ENCODE measurements at places on chromosomes 5 and 9.

GRCh38 chr5:149434162-149435014 lies 55.3 kb upstream of the IL17B start:
- no peak for DNase-seq

- no peak for DNase-seq
Measured at GRCh38 chr5:72194846-72195245, 87.6 kb downstream of the MAP1B start.

- DNase-seq, result no peak
Measured at GRCh38 chr5:42992088-42992879, 47.8 kb downstream of the ANXA2R start.

GRCh38 chr5:96317945-96318344 lies 115.1 kb downstream of the PCSK1 start:
- no peak for DNase-seq

DNA sequence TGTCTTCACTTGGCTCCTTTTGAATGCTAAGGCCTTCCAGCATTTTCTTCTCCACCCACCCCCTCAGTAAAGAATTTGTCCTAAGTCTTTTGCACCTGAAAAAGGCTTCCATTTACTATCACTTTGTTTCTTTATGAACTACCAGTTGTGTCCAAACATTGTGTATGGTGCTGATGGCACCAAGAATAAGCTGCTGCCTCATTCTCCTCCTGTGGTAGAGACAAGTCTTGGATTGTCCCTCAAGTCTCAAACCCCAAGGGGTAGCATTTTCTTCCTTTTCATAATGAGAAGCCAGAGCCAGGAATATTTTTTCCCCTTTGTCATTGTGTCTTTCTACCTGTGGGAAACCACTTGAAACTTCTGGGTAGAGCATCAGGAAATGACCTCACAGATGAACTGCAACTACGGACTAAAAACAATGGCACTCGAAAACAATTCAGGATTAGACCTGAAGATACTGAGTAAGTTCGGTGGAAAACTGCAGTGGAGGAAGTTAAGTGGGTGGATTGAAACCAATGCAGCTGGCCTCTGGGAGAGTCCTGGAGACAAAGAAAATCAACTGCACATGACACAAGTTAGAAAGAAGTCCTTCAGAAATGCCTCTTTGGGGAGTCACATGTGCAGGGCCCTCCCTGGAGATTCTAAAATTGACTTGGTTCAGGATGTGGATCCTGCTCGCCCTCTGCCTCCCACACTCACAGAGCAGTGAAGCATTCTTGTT lies 80.5 kb downstream of the SH3RF2 start:
- no peak for DNase-seq

DNA sequence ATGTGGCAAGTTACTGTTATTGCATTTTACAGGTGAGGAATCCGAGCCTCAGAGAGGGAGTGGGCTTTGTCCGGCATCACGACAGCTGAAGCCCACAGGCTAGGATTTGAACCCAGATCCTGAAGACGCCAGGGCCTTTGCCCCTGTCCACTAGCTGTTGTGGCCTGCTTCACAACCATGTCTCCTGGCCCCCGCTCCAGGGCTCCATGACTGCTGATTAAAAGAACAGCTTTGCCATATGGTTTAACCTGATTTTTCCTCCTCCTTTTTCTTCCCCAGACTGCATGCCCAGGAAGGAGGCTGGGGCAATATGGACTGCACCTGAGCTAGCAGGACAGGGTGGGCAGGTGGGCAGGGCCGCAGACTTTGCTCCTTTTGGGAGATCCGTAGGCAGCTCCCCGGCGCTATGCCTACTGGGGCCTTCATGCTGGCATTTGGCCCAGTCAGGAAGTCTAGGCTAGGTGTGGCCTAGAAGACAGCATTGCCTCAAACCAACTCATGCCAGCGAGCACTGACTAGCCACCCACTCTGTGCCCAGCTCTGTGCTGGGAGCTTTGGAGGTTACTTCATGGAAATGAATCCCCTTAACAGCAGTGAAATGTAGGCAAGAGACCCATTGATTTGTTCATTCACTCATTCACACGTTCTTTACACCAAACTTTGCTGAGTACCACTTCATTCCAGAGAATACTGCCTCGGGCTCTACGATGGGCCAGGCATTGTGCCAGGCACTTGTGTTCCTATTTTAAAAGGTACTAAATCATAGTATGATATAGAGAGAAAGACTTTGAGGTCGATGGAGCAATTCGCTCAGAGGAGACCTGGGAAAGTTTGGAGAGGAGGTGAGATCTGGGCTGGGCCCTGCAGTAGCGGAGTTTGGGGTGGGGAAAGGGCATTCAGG lies 94.3 kb upstream of the CPEB4 start:
- no peak for DNase-seq

GRCh38 chr9:96408409-96409280 lies 9.5 kb downstream of the ZNF367 start:
- DNase-seq, result no peak

GRCh38 chr9:86329649-86330048 lies 24.6 kb downstream of the TUT7 start:
- DNase-seq, result no peak

DNA sequence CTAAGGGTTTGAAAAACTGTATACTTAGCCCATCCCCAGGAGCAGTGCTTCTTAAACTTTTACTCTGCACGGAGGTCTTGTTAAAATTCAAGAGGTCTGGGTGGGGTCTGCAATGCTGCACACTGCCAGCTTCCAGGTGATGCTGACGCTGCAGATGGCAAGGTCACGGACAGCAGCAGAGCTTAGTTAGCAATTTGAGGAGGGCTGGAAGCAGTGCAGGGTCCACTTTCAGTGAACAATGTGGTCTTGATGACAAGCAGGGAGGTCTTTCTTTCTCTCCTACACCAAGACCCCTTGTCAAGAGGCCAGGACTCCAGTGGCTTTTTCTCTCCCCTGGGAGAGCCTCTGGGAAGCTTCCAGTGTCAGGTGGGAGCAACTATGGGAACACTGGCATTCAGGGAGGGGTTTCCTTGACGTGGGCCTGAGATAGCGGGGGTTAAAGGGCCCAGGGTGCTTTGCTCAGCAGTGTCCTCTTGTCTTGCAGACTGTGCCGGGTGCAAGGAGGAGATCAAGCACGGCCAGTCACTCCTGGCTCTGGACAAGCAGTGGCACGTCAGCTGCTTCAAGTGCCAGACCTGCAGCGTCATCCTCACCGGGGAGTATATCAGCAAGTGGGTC lies 65.0 kb upstream of the AFAP1L1 start:
- DNase-seq, result no peak

DNA sequence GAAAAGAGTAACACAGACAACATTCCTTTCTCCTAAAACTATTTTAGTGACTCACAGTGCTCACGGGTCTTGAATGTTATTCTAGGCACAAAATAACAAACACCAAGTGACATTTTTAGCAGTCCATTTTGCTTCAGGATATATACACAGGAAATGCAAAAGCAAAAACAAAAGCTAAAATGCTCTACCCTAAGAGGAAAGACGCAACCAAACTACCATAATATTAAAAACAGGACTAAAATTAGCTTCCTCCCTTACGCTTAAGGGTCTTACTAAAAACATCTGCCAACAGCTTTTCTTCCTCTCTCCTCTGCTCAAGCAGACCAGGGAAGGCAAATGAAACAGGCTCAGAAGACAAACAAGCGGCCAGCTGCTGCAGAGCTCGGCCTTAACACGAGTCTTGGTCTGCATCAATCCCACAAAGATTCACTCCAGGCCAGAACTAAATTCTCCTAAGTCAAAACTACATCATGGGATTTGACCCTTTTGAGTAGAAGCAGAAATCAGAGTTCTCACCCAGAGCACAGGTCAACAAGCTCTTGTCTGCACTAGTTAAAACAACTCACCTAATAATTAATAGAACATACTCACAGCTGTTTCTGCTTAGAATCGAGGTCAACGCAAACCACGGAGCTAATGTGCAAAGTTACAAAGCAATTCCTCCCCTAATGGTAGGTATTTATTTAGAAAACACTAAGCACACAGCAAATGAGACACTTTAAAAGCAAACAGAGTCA lies 62.3 kb downstream of the RAPGEF1 start:
- peak; percentile 45 for DNase-seq

DNA sequence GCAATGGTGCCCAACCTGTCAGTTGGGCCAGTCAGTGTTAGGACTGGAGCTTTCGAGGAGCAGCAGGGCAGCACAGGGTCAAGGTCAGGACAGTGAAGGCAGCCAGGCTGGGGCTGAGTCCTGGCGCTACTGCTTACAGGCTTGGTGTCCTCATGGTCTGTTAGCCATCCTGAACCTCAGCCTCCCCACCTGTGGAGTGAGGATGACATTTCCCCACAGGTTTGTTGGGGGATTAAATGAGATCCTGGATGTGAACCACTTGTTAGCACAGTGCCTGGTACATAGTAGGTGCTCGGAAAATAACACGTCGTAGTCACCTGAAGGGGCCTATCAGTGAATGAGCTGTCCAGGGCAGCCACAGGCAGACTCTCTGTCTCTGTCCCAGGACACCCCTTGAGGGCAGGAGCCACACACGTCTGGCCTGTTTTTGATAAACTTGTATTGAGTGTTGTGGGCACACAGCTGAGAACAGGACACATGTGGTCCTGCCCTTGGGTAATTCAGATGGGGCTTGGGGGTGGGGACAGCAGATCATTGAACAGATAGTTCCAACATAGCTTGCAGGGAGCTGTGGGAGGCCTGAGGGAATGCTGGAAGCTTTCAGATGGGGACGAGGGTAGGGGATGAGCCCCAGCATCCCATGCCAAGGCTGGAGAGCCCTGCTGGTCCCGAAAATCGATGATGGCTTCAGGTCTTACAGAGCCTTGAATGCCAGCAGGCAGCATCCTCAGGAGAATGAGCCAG lies 69.3 kb downstream of the AMBP start:
- DNase-seq, result no peak

GRCh38 chr5:64665243-64665642 lies 25.1 kb upstream of the SHISAL2B start:
- DNase-seq, result no peak

- DNase-seq, result no peak
Measured at GRCh38 chr5:55232985-55233928, at the start of gene CCNO. Gene CCNO (minus strand): TSS chr5:55233608. CDS start chr5:55233523, 85 bp downstream.

GRCh38 chr5:128777052-128777451 lies 188.2 kb upstream of the SLC27A6 start:
- no peak for DNase-seq

DNA sequence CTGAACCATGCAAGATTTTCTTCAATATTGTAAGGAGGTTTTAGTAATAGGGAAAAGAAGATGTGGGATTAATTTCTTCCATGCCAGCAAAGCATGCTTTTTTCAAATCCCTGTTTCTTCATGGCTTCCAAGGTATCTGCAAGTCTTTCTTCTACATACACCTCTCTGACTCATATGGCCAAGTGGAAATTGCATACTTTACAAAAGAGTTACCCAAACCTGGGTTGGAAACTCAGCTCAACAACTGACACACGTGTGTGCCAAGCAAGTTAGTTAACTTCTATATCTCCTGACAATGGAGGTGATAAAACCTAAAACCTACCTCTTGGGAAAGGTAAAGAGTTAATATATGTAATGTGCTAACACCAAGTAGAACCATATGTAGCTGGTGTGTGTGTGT lies 28.5 kb upstream of the MAMDC2 start:
- DNase-seq, result no peak

GRCh38 chr9:114047717-114048116 lies 30.4 kb downstream of the AMBP start:
- DNase-seq, result no peak

All from epithelial cell of proximal tubule (primary cell).